ENCODE measurements at places on chromosomes 1 and 21.

DNA sequence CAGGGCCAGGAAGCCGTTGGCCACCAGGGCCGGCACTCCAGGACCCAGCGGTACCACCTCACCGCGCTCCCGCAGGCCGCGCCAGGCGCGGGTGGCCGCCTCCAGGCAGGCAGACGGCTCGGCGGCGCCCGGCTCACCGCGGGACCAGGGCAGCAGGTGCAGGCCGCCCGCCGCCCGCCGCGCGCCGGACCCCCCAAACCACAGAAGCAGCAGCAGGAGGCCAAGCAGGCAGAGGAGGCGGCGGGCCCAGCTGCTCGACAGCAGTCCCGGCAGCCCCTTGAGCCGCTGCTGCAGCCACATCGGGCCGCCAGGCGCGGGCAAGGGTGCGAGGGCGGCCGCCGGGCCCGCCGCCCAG lies 312 bp downstream of the KIAA2013 start:
- no peak for DNase-seq

DNA sequence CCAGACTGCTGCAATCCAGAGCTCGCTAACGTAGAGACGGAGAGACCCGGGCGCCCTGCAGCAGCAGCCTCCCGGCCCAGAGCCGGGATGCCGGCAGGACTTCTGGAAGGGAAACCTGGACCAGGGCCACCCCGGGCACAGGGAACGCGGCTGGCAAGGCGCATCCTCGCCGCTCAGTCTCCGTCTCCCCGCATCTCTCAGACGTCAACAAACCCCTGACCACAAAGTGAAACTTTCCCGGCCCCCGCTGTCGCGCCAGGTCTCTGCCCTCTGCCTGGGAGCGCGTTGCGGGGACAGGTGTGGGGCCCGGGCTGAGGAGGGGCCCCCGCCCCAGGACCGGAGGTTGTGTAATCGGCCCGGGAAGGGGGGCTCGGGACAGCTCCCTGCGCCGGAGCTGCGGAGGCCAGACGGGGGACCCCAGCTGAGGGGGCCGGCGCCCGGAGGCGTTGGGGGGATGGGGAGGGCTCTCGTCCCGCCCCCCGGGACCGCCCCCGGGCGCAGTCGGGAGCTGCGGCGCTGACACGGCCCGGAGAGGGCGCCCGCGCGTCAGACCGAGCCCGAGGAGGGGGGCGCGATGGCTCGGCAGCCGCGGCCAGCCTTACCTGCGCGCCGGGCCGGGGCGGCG lies 116.6 kb upstream of the HIVEP3 start:
- no peak for DNase-seq

DNA sequence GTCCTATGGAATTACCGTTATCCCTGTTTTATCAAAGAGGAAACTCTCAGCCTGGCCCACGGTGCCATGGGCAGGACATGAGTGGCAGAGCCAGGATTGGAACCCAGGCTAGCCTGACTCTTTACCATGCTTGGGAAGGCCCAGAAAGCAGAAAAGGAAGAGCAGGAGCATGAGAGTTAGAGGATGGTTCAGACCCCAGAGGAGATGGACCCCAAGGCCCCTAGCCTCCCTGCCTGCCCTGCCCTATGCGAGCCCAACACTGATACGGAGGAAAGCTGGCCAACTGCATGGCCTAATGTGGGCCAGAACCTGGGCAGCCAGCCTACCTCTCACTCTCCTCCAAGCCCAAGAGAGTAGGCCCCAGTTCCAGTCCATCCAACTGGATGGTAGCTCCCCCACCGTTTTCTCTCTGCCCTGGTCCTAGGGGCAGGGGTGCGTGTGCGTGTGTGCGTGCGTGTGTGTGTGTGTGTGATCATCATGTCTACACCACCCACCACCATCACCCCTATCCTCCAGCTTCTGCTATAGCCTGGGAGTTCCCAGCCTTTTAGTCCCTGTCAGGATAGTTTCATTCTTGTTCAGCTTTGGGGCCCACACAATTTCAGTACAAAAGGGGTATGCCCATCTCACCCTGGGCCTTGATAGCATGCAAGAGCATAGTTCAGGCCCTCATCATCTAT lies 15.4 kb upstream of the MEX3A start:
- no peak for DNase-seq

DNA sequence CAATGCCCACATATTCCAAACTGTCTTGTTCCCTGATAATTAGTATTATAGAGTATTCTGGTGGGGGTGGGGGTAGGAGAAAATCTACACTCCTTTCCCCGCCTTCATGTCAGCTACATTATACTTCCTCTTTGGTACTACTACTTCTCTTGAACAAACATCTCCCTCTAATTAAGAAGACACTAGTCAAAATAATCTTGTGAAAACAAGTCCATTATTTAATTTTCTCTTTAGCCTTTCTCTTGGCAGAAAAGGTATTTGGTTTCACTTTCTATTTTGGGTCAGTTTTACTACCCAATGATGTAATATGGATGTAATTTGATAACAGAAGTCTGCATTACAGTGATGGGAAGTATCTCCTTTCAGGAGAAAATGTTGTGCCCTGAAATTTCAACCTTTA lies 22.5 kb downstream of the NTMT2 start:
- no peak for DNase-seq

- DNase-seq, result no peak
Observed at GRCh38 chr1:6332821-6333220, 60.7 kb downstream of the ACOT7 start.

- no peak for DNase-seq
Observed at GRCh38 chr1:61757950-61758349, 15.7 kb downstream of the PATJ start.

GRCh38 chr1:177848577-177848976 lies 121.3 kb downstream of the SEC16B start:
- no peak for DNase-seq

DNA sequence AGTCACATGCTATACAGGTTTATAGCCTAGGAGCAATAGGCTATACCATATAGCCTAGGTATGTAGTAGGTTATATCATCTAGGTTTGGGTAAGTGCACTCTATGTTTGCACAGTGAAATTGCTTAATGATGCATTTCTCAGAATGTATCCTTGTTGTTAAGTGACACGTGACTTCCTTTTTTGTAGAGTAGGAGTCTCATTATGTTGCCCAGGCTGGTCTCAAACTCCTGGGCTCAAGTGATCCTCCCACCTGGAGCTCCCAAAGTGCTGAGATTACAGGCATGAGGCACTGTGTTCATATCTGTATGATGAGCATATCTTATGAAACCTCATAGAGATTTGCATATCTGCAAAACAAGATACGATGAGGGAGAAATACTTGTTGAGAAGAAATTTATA lies 13.8 kb upstream of the ABCB10 start:
- no peak for DNase-seq

DNA sequence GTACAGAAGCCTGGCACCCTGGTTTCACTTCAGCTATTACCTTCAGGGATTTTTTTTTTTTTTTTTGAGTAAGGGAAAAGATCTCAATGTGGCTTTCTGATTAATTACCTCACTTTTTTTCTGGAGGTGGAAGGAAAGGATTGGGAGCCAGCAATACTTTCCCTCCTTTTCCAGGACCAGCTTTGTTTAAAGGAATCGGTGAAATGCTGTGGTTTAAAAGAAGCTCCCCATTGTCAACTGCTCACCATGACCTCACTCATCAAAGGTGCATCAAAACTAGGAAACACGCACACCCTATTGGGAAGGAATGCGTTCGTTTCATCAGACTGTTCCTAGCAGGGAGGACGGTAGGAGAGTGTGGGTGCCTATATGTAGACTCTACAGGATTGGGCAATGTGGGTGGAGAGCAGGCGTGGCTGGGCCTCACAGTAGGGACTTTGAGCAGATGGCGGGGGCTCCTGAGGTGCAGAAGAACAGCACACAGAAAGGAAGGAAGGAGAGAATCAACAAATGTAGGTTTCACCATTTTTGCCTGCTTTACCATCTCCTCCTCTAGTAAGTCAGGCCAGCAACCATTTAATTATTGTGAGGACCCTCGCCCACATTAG lies 13.0 kb downstream of the PHGDH start:
- no peak for DNase-seq

DNA sequence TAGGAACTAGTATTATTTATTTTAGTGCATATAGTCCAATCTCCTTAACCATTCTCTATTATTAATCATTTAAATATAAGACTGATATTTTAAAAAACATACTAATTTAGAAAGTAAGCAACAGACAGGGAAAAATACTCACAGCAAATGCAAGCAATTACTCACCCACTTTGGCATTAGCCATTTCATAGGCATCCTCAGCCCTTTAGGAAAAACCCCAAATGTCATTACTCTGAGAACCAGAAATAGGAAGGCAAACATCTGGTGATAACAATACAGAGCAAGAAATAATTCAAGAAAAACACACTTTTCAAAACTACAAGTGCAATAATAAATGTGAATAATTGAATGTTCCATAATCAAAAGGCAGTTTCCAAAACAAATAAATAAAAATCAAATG lies 545.1 kb downstream of the PLPP3 start:
- DNase-seq, result no peak

DNA sequence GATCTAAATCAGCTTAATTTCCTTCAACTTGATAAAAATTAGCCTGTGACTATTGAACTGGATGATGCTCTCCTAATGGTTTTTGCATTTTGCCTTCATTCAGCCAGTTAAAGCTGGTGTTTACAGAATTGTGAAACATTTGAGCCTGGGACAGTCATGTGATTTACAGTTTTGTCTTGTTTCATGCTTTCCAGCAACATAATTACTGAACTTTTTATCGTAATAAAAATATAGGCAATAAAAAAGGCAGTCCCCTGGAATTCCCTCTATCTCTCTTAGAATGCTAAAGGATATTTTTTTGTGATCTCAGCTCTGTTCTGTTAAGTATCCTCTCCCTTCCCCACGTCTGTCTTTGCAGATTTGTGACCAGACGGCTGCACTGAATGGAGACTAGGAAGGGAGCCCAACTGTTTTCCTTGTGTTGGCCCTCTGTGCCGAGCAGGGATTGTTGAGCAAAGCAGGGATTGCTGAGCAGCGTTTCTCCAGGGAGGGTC lies 70.3 kb upstream of the RGL1 start:
- DNase-seq, result no peak

DNA sequence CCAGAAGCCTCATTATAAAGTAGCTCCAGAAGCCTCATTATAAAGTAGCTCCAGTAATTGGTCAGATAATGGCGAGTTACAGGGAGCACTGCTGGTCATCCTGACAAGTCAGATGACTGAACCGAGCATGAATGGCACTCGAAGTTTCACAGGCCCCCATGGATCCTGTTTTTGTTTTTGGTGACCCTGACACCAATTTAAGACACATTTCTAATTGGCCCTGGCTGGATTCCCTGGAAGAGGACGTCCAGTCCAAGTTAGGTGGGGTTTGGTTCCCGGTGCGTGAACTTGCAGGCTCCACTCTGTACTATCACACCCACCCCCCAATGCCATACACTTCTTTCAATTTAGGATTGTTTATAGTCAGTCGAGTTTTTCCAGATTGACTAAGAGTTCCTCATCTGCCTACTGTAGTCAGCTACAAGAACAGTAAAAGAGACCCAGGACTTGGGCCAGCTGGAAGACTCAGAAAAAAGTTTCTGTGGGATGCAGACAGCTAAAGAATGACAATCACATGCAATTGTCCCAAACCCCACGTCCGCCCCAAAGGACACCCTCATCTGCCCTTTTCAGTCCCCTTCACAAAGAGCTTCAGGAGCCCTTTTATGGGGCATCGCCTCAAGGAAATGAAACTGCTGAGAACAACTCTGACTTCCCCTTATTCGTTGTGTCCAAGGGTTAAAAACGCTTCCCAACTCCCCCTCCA lies 2.7 kb downstream of the DHRS3 start:
- no peak for DNase-seq

DNA sequence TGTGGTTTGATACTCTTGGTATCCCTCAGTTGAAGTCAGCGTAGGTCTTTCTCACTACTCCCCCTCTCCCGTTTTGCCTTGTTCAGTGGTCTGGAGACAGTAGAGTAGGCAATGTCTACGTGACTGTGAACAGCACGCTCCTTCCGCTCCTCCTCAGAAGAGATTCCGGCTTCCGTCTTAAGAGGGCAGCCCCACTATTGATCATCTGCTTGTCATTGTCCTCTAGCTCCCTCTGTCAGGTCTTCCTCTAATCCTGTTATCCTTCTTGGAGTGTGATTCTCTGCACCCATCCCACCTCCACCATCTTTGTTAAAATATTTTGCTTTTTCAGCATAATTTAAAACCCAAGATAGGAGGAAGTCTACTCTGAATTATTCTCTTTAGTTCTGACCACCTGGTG lies 129.9 kb upstream of the KCNK2 start:
- no peak for DNase-seq

GRCh38 chr1:69315823-69316222 lies 251.9 kb upstream of the LRRC7 start:
- no peak for DNase-seq

- DNase-seq, result no peak
Observed at GRCh38 chr21:44836666-44837471, 19.0 kb upstream of the SUMO3 start.

DNA sequence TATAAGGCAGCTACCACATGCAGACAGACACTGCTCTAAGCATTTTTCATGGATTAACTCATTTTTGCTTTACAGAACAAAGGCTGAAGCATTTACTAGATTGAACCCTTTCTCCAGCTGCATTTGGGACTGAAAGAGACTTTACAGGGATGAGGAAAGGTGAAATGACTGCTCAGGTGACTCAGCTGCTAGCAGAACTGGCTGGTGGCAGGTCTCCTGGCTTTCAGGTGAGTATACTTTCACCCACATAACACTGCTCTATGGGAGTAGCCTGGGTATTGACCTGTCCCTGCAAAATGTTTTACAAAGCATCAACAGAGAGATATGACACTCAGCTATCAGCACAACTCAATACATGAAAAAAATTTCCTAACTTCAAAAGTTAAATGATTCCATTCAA lies 2.6 kb upstream of the CCDC185 start:
- no peak for DNase-seq

DNA sequence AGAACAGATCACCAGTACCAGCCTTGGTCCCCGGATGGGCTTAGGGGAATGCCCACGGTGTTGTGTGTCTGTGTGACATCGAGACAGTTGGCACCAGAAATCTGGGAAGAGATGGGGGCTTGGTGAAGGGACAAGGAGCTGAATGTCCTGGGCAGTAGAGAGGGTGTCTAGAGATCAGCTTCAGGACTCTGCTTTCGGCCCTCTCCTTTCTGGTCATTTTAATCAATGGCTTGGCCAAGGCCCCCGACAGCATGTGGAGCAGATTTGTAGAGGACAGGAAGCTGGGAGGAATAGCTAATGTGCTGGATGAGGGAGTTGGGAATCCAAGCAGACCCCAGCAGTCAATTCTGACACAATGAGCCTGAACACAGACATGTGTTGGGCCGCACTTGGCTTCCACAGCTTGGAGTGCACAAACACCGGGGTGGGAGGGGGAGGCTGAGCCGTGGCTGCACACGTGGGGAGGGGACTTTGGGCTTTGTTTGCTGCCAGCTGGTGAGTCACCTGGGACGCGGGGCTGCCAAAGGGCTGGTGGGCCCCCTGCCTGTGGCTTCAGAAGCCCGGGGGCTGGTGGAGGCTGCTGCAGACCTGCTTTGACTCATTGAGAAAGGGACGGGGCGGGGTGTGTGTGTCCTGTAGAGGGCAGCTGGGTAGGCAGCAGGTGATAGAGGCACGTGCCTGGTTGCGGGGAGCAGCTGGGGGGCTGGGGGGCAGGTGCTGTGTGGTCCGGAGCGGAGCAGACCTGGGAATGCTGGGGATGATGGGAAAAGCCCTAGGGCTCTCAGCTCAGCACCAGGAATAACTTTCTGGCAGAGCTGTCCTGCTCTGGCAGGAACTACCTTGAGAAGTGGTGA lies 20.9 kb downstream of the SLC1A7 start:
- DNase-seq, result no peak

Measured in activated CD4-positive, alpha-beta T cell treated with anti-CD3 and anti-CD28 coated beads for 24 hours (primary cell).